Activated naive CD4-positive, alpha-beta T cell treated with Interleukin-2 at 50 U/mL for 16 hours (primary cell): ENCODE measurements at places on chromosomes 1 and 21.

- DNase-seq: no peak
Measured at GRCh38 chr1:82503822-82504221, 703.1 kb downstream of the ADGRL2 start.

GRCh38 chr1:198907423-198907746 lies 268.5 kb downstream of the PTPRC start:
- DNase-seq: no peak

DNA sequence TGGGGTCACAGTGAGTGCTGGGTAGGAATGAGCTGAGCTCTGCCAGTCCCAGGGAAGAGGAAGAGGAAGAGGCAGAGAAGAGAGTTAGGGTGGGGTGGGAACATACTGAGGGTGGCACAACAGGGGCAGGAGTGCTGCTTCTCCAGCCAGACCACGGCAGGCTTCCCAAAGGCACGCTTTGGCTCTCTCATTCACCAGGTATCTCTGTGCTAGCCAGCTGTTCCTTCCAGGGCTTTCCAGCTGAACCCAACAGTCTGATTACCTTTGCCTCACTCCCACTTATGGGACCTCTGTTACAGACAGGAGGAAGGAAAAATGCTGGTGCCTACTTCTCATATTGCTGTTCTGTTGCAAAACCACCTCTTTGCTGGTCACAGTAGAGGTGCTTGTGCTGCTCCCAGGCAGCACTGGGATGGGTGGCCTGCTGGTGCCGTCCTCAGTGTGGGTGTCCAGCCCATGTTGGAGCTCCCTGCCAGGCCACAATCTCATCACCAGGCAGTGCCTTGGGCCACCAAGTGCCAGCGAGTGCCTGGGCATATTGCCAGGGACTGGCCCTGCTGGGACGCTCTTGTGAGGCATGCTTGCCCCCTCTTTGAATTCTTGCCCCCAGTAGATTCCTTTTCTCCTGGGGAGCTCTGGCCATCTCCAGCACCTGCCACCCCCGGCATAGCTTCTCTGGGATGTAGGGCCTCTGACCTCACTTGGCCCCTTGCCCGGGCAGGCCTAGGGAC lies 2.1 kb downstream of the ADORA1 start:
- DNase-seq: no peak

GRCh38 chr1:17458794-17459193 lies 19.3 kb upstream of the RCC2 start:
- no peak for DNase-seq

GRCh38 chr1:223012176-223012788 lies 130.8 kb downstream of the TLR5 start:
- no peak for DNase-seq

DNA sequence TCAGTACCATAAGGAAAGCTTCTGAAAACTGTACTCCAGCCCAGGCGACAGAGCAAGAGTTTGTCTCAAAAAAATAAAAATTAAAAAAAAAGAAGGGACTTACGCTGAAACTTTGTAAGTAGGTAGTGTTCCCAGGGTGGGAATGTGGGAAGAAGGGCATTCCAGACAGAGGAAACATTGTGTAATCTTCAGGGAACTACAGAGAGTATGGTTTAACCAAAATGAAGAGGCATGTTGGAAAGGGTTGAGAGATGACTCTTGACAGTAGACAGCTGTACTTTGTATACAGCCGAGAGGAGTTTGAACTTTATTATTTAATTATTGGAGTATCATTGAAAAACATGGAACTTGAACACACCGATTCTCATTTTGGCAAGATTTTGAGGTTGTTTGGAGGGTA lies 43.0 kb downstream of the PPP2R5A start:
- no peak for DNase-seq
